Frontal cortex (tissue), 4 donors: ENCODE measurements at places on chromosomes 11 and 22.

DNA sequence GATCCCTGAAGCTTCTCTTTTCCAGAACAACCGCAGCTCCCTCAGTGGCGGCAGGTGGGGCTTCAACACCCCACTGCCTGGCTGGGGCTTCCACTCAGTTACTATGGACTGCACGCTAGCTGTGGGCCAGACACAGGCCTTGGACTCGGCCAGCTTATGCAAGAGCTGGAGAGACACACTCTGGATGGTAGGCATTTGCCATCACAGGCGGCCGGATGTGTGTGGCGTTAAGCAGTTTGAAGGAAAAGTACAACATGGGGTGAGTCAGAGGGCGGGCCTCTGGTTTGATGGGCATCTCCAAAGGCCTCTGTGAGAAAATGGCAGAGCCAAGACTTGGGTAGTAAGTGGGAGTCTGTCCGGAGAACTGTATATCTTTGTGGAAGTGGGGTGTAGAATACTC lies 17.6 kb downstream of the KCNJ4 start:
- no peak for DNase-seq

DNA sequence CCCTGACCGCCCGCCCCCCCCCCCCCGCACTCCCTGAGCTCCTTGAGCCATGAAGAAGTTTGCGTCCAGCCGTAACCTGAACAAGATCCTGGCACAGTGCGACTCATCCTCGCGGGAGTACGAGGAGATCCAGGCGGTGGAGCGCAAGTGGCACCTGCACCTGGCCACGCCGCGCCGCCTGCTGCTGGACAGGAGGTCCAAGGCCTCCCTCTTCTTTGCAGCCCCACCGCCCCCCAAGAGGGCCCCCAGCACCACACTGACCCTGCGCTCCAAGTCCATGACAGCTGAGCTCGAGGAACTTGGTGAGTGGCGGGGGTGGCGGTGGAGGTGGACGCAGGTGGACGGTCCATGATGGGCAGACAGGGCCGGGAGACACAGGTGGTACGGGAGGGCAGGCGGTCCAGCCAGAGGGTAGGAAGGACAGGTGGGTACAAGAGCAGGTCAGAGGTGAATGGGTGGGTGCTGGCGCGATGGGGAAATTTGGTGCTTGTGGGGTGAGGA lies 32.1 kb upstream of the ACR start:
- DNase-seq = no peak

GRCh38 chr11:104781719-104782376 lies 116.4 kb downstream of the CASP12 start:
- no peak for DNase-seq

DNA sequence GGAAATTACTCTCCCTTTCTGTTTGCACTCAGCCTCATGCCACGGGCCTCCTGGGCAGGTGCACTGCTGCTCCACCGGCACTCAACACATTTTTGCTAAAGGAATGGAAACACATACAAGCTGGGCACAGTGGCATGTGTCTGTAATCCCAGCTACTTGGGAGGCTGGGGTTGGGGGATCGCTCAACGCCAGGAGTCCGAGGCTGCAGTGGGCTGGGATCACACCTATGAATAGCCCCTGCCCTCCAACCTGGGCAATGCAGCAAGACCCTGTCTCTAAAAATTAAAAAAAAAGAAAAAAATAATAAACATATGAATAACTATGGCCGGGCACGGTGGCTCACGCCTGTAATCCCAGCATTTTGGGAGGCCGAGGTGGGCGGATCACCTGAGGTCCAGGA lies 30.6 kb downstream of the RRP7A start:
- no peak for DNase-seq

DNA sequence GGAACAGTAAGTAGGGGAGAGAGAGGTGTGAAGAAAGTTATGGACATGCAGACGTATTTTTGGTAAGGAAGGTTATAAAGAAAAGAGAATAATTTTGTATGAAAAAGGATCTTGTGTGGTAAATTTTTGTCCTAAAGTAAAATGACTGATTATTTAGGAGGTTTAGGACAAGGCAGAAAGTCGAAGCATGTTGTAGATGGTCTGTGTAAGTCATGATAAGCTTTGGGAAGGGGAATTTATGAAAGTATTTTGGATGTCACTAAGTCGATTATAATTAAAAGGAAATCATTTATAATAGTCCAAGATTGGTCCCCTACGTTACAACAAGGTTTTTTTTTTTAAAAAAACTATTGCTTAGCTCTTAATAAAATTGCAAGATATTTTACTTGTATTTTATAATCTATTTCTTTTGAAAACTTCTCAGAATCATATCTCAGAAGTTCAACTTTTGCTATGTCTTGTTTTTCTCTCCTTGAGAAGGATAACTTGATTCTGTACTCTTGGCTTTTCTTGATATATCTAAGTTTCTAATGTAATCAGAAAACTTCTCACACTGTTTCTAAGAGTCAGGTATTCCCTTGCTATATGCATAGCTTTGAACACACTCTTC lies 10.9 kb upstream of the CABP2 start:
- no peak for DNase-seq

GRCh38 chr22:30004101-30004500 lies 76.2 kb upstream of the HORMAD2 start:
- no peak for DNase-seq
